ENCODE measurements at places on chromosomes 5 and 9.

DNA sequence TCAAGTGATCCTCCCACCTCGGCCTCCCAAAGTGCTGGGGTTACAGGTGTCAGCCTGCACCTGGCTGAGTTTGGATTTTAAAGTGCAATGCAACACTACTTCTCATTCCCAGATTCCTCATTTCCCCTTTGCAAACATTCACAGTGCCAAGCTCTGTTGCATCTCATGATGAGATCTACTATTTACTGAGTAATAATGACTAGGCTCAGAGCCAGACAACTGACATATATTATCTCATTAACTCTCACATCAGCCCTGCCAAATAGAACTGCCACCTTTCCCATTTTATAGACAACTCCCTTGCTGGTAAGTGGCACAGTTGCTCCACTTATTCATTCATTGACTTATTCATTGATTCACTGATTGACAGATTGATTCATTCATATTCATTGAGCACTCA, 7.0 kb downstream of the PDE6A start:
- no peak for DNase-seq

DNA sequence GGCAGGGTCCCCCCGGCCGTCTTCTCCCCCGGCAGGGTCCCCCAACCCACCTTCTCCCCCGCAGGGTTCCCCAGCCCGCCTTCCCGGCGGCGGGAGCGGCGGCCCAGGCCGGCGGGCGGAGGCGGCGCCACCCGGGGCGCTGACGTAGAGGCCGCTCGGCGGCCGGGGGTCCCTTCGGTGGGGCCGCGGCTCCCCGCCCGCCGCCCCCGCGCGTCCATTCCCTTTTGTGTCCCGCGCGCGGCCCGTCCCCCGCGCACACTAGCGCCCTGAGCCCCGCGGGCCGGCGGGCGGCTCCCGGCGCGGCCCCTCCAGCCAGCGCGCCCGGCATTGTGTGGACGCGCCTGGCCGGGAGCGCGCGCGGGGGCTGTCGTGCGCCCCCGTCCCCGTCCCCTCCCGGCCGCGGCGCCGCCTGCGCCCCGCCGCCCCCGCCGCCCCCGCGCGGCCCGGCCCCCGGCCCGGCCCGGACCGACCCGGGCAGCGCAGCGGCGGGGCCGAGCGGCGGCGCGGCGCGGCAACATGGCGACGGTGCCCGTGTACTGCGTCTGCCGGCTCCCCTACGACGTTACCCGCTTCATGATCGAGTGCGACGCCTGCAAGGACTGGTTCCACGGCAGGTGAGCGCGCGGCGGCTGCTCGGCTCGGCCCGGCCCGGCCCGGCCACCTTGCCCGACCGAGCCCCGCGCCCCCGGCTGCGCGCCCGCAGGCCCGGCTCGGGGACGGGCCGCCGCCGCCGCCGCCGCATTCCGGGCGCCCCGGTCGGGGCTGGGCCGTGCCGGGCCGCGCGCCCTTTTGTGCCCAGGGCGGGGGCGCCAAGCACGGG, at the start of gene PHF2:
Gene PHF2 (plus strand): TSS at position 327 of the 820 bp plus-strand sequence. CDS start 190 bp downstream, at position 517.
- peak; percentile 9 for DNase-seq

DNA sequence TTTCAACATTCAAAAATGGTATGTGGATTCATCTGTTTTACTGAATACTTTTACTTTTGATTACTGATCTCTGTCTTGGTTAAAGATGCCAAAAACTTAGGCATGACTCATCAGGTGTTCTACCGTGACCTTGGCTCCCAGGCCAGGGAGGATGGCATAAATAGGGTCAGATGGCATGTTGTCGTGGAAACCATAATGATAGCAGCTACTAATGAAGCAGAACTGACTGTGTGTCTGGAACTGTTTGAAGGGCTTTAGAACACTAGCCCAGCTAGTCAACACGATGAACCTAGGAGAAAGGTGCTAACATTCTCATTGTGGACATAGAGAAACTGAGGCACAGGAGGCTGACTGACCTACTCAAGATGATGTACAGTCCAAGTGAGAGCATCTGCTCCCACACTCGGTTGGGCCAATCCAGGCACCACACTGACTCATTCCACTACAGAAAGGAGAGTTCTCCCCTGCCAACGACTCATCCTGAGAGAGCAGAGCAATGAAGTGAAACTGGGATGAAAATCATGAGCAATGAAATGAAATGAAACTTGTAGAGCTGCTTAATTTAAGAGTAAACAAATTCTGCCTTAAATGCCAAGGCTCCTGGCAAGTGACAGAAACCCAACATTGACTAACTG, 116.0 kb downstream of the TENT4A start:
- no peak for DNase-seq

DNA sequence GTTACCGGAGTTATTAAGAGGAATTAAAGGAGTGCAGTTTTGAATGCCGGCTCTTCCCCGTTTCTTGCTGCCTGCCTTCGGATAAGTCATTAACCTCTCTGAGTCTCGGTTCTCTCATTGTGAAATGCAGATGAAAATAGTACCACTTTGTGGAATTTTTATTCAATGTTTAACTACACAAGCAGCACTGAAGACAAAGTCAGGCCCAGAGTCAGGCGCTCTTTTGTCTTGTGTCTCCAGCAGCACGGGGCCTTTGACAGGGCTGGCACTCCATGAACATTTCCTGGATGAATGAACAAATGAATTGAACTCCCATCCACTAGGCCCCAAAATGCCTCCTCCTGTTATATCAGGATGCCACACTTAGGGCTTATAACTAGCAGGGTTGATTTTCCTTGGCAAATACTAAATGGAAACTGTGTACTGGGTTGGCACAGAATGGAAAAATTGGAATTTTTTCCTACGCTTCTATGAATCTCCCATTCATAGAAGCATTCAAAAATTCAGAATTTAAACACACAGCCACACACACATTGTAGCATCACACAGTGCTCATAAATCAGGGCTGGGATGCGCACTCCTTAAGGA, 332.8 kb downstream of the MLLT3 start:
- DNase-seq = no peak

GRCh38 chr5:149635394-149635793, 54.1 kb downstream of the ARHGEF37 start:
- DNase-seq = no peak

GRCh38 chr9:6680797-6681146, 35.2 kb upstream of the GLDC start:
- no peak for DNase-seq

- DNase-seq = no peak
These were observed 201.7 kb downstream of the NNT start for GRCh38 chr5:43804723-43805122.

GRCh38 chr9:111106202-111106601, 67.9 kb upstream of the LPAR1 start:
- DNase-seq = no peak

GRCh38 chr5:175597718-175598117, 60.2 kb upstream of the HRH2 start:
- DNase-seq = no peak

DNA sequence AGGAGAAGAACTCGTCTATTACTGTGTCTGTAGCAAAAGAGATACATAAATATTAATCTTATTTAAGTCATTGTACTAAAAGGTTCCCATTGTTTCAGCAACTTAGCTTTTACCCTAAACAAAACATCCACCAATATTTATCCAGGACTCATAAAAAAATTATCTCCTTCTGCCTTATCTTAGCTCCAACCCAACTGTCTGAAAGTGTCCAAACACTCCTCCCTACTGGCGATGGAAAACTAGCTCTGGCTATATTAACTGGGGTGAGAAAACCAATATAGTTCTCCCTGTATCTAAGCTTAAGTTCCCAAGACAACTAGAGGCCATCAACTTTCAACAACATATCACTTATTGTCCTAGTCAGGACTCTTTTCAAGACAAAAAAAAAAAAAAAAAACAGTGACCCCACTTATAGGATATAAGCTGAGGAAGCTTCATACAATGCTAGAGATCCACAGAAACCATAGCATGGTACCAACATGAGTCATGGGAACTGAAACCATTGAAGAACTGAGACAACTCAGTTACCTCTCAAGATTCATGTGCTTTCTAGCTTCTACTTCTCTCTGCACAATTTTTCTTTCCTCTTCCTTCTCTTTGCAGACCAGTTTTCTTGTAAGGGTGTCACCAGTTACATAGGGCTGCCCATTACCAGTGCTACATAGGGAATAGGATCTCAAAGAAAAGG, 150.7 kb upstream of the RASA1 start:
- peak; percentile 59 for DNase-seq

DNA sequence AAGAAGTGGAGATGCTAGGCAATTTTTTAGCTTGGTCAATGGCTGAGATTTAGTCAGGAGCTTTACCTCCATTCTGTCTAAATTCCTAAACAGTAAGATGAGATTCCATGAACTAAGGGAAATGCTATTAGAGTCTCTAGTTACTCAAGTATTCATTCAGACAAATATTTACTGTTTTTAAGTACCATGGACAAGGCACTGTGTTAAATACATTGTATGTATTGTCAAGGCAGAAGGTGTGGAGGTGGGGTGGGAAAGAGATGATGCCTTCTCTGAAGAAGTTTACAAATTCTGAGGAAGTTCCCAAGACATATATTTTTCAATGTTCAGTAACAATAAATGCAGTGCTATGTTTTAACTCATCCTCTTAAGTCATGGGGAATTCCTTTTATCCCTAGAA, 459.9 kb upstream of the NMUR2 start:
- no peak for DNase-seq

Data from HT-29 (cell line).